ENCODE measurements at places on chromosomes 11 and 22.

DNA sequence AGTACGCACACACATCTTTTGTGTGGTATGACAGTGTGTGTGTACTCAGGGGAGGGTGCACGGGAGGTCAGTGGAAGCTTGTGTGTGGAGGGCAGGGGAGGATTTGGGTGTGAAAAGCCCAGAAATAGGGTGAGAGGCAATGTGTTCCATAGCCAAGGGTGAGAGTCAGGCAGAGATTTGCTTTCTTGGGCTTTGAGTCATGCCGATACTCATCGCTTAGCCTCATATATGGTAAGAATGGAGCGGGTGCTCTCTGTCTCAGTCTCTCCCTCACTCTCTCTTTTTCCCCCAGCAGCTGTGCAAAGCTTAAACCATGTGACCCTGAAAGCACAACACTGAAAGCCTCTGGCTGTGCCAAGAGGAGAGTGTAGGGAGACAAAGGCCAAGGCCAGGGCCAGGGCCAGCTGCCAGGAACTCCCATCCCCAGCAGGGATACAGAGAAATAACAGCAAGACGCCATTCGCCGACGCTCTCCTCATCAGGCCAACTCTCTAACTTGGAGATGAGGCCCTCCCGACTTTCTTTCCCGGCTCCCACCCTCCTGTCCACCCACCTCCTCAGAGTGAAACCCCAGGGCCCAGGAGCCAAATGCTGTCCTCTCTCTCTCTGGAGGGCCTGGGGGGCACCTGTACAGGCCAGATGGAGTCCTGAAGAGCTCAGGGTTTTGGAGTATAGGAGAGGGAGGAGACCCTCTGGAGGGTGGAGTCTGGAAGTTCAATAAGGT lies 20.3 kb upstream of the MICAL3 start:
- H3K4me1 ChIP-seq, result no peaks in the 10 kb centered on the region
- no peak for DNase-seq
- H3K36me3 ChIP-seq, result no peaks in the 10 kb centered on the region
- H3K27ac ChIP-seq, result no peak overlapping the region
- H3K27me3 ChIP-seq, result peaks cover 12% of the 10 kb centered on the region

DNA sequence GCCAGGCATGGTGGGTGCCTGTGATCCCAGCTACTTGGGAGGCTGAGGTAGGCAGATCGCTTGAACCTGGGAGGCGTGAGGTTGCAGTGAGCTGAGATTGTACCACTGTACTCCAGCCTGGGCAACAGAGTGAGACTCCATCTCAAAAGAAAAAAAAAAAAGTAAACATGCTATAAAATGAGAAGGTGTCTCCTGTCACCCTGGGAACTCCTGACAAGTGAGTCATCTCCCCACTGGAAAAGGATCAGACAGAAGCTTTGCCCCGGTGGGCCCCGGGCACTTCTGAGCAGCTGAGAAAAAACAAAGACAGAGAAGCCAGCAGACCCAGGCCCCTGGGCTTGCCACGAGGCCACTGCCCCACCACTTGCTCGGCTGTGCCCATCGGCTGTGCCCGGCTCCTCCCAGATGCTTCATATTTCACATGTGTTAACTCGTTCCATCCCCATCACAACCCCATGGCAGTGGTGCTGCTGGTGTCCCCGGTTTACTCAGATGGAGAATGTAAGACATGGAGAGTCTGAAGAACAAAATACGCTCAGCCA lies 22.3 kb downstream of the TTLL1 start:
- no peaks in the 10 kb centered on the region for H3K4me1 ChIP-seq
- DNase-seq, result no peak
- no peak overlapping the region for H3K4me3 ChIP-seq
- no peak overlapping the region for H3K27ac ChIP-seq

- H3K27ac ChIP-seq, result no peak overlapping the region
- DNase-seq, result no peak
- H3K36me3 ChIP-seq, result no peaks in the 10 kb centered on the region
- no peaks in the 10 kb centered on the region for H3K27me3 ChIP-seq
- no peaks in the 10 kb centered on the region for H3K4me1 ChIP-seq
Measured at GRCh38 chr11:8768625-8769333, 86.2 kb downstream of the RPL27A start.

- no peak overlapping the region for H3K27ac ChIP-seq
- H3K36me3 ChIP-seq, result no peaks in the 10 kb centered on the region
- no peak for DNase-seq
- H3K27me3 ChIP-seq, result peaks cover 3% of the 10 kb centered on the region
- H3K4me1 ChIP-seq, result no peaks in the 10 kb centered on the region
Measured at GRCh38 chr22:34886391-34886790, 179.6 kb upstream of the ISX start.

GRCh38 chr22:26939466-26939865 lies 282.1 kb downstream of the MIAT start:
- H3K4me1 ChIP-seq, result peaks cover 2% of the 10 kb centered on the region
- H3K4me3 ChIP-seq, result no peak overlapping the region
- DNase-seq, result no peak
- no peak overlapping the region for H3K27ac ChIP-seq
- H3K36me3 ChIP-seq, result peaks cover 7% of the 10 kb centered on the region
- H3K27me3 ChIP-seq, result peaks cover 2% of the 10 kb centered on the region

- H3K36me3 ChIP-seq, result no peaks in the 10 kb centered on the region
- H3K27me3 ChIP-seq, result no peaks in the 10 kb centered on the region
- H3K4me1 ChIP-seq, result peaks cover 47% of the 10 kb centered on the region
- no peak for DNase-seq
Measured at GRCh38 chr11:44593251-44593650, 27.8 kb downstream of the CD82 start.

- no peak overlapping the region for H3K4me3 ChIP-seq
- H3K27me3 ChIP-seq, result no peaks in the 10 kb centered on the region
- peaks cover 50% of the 10 kb centered on the region for H3K36me3 ChIP-seq
- no peak overlapping the region for H3K27ac ChIP-seq
- peak; percentile 43 for DNase-seq
- H3K4me1 ChIP-seq, result peaks cover 4% of the 10 kb centered on the region
Measured at GRCh38 chr11:662689-663274, 25.7 kb downstream of the DRD4 start.

GRCh38 chr22:42696331-42696967 lies 24.2 kb downstream of the A4GALT start:
- no peak overlapping the region for H3K4me3 ChIP-seq
- no peaks in the 10 kb centered on the region for H3K27me3 ChIP-seq
- no peak for DNase-seq

DNA sequence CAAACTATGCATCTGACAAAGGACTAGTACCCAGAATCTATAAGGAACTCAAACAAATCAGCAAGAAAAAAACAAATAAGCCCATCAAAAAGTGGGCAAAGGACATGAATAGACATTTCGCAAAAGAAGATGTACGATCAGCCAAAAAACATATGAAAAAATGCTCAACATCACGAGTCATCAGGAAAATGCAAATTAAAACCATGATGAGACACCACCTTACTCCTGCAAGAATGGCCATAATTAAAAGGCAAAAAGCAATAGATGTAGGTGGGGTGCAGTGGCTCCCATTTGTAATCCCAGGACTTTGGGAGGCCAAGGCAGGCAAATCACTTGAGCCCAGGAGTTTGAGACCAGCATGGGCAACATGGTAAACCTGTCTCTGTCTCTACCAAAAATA lies 10.4 kb upstream of the OR10V1 start:
- no peaks in the 10 kb centered on the region for H3K36me3 ChIP-seq
- H3K27me3 ChIP-seq, result peaks cover 10% of the 10 kb centered on the region
- H3K27ac ChIP-seq, result no peak overlapping the region
- no peak overlapping the region for H3K4me3 ChIP-seq

- H3K27me3 ChIP-seq, result no peaks in the 10 kb centered on the region
- no peaks in the 10 kb centered on the region for H3K4me1 ChIP-seq
- H3K36me3 ChIP-seq, result no peaks in the 10 kb centered on the region
Measured at GRCh38 chr11:100719809-100720221, 32.7 kb downstream of the ARHGAP42 start.

GRCh38 chr11:67635231-67635521 lies 4.4 kb downstream of the TBX10 start:
- H3K36me3 ChIP-seq, result no peaks in the 10 kb centered on the region
- H3K4me3 ChIP-seq, result no peak overlapping the region
- DNase-seq, result no peak
- peaks cover 10% of the 10 kb centered on the region for H3K4me1 ChIP-seq
- H3K27me3 ChIP-seq, result no peaks in the 10 kb centered on the region
- no peak overlapping the region for H3K27ac ChIP-seq

DNA sequence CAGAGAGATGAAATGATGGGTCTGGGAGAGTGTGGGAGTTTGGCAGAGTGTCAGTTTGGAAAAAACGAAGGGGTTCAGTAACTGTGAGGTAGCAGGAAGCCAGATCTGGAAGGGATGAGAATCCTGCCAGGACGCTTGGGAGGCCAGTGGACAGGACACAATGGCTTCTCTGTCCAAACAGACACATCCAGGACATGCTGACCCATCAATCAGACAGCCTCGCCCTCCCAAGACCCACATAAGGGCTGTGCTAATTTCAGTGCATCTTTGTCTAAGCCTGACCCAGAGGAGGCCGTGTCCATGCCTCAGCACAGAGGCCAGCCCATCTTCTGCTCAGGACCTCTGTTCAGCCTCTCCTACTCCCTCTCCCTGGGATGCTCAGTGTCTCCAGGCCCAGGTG lies 576.5 kb upstream of the B3GAT1 start:
- H3K27me3 ChIP-seq, result peaks cover 43% of the 10 kb centered on the region
- DNase-seq, result no peak
- no peaks in the 10 kb centered on the region for H3K36me3 ChIP-seq
- no peak overlapping the region for H3K4me3 ChIP-seq

- DNase-seq, result no peak
- no peak overlapping the region for H3K27ac ChIP-seq
- peaks cover 83% of the 10 kb centered on the region for H3K36me3 ChIP-seq
- H3K4me3 ChIP-seq, result no peak overlapping the region
- no peaks in the 10 kb centered on the region for H3K27me3 ChIP-seq
Measured at GRCh38 chr11:71481101-71481960, 28.3 kb downstream of the NADSYN1 start.

- DNase-seq, result no peak
- H3K4me1 ChIP-seq, result no peaks in the 10 kb centered on the region
- H3K36me3 ChIP-seq, result no peaks in the 10 kb centered on the region
- no peaks in the 10 kb centered on the region for H3K27me3 ChIP-seq
- H3K4me3 ChIP-seq, result no peak overlapping the region
Measured at GRCh38 chr11:99509863-99510262, 489.1 kb downstream of the CNTN5 start.

DNA sequence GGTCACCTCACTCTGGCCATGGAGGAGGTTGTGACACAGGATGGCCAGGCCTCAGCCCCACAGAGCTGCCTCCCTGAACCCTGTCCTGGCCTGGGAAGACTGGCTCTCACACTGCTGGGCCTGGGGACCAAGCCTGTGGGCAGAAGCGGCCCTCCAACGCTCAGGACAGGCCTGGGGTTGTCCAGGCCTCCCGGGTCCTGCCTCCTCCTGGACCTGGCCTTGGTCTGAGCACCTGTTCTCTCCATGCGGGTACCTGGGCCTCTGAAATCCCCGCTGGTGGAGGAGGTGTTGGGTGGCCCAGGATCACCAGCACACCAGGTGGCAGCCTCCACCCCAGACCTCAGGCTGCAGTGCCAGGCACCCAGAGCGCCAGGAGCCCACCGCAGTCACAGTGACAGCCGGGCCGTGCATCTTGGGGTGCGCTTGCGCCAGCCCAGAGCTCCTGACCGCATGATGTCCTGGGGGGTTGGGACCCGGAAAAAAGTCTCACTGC lies 16.1 kb upstream of the PIM3 start:
- no peak overlapping the region for H3K4me3 ChIP-seq
- H3K27me3 ChIP-seq, result no peaks in the 10 kb centered on the region
- no peaks in the 10 kb centered on the region for H3K36me3 ChIP-seq
- H3K4me1 ChIP-seq, result no peaks in the 10 kb centered on the region

- H3K27me3 ChIP-seq, result peaks cover 10% of the 10 kb centered on the region
- H3K27ac ChIP-seq, result no peak overlapping the region
- H3K4me1 ChIP-seq, result no peaks in the 10 kb centered on the region
- DNase-seq, result no peak
Measured at GRCh38 chr11:103624708-103625623, 411.5 kb upstream of the DDI1 start.

DNA sequence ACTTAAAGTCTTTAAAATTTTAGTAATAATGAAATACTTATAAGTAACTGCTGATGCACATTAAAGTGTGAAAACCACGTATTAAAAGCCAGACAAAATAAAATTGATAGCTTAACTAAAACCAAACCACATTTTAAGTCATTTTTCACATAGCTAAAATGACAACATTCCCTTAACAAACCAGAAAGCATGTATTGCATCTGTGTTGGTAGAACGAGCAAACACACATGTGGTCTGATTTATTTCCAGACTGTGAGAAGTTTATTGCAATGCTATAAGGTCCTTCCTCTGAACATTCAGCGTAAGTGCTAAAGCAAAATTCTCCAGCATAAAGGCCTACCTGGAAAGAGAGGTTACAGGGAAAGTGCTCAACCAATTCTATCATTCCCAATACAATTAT lies 57.8 kb downstream of the ARHGAP20 start:
- peaks cover 10% of the 10 kb centered on the region for H3K36me3 ChIP-seq
- DNase-seq, result no peak
- peaks cover 31% of the 10 kb centered on the region for H3K27me3 ChIP-seq
- no peaks in the 10 kb centered on the region for H3K4me1 ChIP-seq
- no peak overlapping the region for H3K27ac ChIP-seq
- no peak overlapping the region for H3K4me3 ChIP-seq

GRCh38 chr22:37129866-37130441 lies 19.8 kb downstream of the IL2RB start:
- H3K4me3 ChIP-seq, result no peak overlapping the region
- peaks cover 4% of the 10 kb centered on the region for H3K4me1 ChIP-seq
- peak overlapping the region; percentile 25 for H3K27ac ChIP-seq
- no peak for DNase-seq

GRCh38 chr11:131809203-131809918 lies 438.9 kb downstream of the NTM start:
- H3K27ac ChIP-seq, result no peak overlapping the region
- no peaks in the 10 kb centered on the region for H3K36me3 ChIP-seq
- no peak overlapping the region for H3K4me3 ChIP-seq
- H3K27me3 ChIP-seq, result no peaks in the 10 kb centered on the region
- no peak for DNase-seq

GRCh38 chr11:102914238-102915043 lies 39.7 kb upstream of the MMP12 start:
- H3K27ac ChIP-seq, result no peak overlapping the region
- no peaks in the 10 kb centered on the region for H3K36me3 ChIP-seq
- no peaks in the 10 kb centered on the region for H3K4me1 ChIP-seq
- peaks cover 4% of the 10 kb centered on the region for H3K27me3 ChIP-seq
